ENCODE measurements at places on chromosomes 16 and 17.

GRCh38 chr17:77280304-77281121, 139.7 kb downstream of the SEC14L1 start:
- no peak for DNase-seq

DNA sequence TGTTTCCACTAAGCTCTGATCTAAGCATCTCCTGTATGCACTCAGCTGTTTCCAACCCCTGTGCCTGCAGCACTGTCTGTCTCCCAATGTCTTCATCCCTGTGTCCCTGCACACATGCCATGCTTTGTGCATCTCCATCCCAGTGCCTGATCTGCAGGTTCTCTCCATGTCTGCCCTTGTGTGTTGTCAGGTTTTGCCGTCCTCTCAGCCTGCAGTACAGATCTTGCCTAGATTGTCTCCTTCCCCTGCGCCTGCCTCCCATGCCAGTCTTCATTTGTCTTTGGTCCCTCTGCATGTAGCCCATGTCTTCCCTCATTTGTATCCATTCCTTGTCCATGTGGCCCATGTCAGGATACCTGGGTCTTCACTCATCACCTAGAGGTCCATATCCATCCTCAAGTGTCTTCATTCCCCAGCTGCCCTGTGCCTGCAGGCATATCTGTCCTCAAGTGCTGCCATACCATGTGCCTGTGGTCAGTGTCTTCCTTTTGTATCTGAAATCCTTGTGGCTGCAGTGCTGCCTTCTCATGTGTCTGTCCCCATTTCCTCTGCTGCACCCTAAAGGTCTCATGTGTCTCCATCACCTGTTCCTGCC, 71.5 kb downstream of the TNFRSF13B start:
- DNase-seq = no peak

DNA sequence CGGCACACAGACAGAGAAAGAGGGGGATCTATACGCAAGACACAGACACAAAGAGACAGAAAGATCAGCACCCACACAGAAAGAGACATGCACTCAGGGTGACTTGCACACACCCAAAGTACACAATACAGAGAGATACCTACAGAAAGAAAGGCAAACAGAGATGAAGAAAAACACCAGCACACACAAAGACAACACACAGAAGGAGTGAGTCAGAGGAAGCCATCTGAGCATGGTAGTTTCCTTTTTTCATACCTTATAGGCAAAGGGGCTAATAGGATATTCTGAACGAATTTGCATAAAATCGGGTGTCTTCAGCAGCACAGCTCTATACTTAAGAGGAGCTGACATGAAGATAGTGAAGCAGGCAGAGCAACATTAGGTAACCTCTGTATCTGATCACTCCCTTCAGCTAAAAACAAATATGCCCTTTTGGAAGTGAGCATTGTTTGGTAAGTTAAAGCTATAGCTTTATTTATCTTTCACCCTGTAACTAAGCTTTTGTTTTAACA, 198.6 kb downstream of the AATF start:
- no peak for DNase-seq

- no peak for DNase-seq
Observed at GRCh38 chr17:42985225-42985624, 4.9 kb downstream of the RUNDC1 start.

DNA sequence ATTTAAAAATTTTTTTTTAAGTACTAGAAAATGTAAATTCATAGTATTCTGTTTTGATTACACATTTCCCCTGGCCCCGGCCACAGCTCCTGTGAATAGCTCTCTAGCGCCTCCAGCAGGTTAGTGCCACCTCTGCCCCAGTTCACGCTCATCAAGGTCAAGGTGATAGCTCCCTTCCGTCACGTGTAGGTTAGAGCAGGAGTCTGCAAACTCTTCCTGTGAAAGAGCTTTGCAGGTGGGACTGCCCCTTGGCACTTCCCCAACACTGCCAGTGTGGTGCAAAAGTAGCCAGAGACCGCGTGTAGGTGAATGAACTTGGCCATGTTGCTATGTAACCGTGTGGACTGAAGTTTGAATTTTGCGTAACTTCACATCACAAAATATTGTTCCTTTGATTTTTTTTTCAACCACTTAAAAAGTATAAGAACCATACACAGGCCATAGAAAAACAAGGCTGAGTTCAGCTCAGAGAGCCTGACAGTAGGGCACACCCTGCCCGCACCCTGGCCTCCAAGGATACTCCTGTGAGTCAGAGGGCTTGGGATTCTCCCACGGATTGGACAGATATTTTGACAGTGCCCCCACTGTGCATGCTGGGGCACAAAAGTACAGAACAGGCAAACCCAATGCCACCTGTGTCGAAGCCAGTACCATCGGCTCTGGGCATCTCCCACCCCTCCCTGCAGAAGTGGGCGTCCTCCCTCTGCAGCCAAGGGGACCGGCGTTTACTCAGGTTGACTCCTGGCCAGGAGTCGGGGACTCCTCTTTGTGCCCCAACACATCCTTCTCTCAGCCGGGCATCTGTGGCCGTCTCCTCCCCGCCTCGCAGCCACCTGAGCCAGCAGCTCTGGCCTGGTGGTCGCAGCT, 92.0 kb upstream of the CHMP6 start:
- peak; percentile 62 for DNase-seq

GRCh38 chr17:5485270-5486205, at the start of gene DERL2:
DERL2 (minus strand) TSS chr17:5486178; CDS start chr17:5486161, 17 bp downstream.
- DNase-seq = no peak

GRCh38 chr17:69361156-69361555, 34.2 kb upstream of the ABCA5 start:
- DNase-seq = no peak

GRCh38 chr17:16398270-16399267, 16.8 kb upstream of the TRPV2 start:
- no peak for DNase-seq

DNA sequence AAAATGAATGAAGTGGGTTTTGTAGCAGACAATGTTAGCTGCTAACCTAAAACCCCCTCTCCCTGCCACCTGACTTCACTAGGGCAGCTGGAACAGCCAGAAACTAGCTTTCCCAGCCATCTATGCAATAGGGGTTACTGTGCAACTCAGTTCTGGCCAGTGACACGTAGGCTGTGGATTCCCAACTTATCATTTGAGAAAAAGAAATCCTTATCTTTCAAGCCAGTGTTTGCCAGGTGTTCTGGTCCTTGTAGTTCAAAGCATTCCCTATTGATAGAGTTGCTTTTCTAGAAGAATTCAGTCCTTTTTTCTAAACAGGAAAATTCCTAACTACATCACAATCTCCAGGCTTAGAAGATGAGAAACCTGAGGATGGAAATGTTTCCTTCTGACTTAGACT, 144.5 kb upstream of the ELAC2 start:
- DNase-seq = no peak

GRCh38 chr17:37067555-37068111, 118.9 kb downstream of the AATF start:
- DNase-seq = no peak

GRCh38 chr16:11307639-11308492, 26.7 kb upstream of the PRM1 start:
- no peak for DNase-seq

- DNase-seq = peak; percentile 87
Observed at GRCh38 chr17:58337600-58338453, 9.2 kb upstream of the TSPOAP1 start.

DNA sequence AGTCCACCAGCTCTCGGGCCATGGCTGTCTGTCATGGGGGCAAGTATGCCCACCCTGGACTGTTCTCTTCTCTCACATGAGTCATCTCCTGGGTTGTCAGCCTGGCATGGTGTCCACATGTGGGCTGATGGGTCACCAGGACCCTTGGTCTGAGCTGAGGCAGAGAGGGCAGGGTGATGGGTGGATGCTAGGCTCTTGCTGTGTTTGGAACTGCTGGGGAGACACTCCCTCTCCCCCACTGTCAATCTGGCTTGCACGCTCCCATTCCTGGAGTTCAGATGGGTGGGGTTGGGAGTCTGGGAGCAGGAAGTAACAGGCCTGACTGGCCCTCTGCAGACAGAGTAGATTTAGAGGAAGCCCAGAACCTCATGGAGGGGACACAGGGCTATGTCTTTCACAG, 28.9 kb downstream of the KSR1 start:
- no peak for DNase-seq

- no peak for DNase-seq
Observed at GRCh38 chr16:82031116-82032084, 3.7 kb upstream of the HSD17B2 start.

- peak; percentile 43 for DNase-seq
Observed at GRCh38 chr17:63700528-63701455, 867 bp upstream of the LIMD2 start.

- no peak for DNase-seq
Observed at GRCh38 chr17:27873746-27874145, 19.4 kb downstream of the LYRM9 start.

GRCh38 chr16:88847654-88848053, 9.1 kb downstream of the GALNS start:
- DNase-seq = no peak

DNA sequence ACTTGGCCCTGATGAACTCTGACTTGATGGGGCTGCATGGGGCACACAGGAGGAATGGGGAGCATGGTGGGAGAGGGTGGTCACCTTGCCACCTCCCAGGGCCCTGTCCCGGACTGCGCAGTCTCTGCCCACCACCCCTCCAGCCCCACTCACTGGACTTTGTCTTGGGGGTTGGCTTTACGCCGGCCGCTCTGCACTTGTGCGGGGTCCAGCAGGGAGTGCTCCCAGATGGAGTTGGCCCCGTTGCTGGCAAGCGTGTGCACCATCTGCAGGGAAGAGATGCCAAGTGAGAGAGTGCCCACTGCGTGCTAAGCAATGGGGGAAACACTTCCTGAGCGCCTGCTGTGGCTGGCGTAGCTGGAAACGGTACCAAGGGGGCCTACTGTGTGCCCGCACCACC, 6.7 kb downstream of the GIT1 start:
- DNase-seq = no peak

- no peak for DNase-seq
Observed at GRCh38 chr17:57350266-57350665, 93.9 kb downstream of the MSI2 start.

DNA sequence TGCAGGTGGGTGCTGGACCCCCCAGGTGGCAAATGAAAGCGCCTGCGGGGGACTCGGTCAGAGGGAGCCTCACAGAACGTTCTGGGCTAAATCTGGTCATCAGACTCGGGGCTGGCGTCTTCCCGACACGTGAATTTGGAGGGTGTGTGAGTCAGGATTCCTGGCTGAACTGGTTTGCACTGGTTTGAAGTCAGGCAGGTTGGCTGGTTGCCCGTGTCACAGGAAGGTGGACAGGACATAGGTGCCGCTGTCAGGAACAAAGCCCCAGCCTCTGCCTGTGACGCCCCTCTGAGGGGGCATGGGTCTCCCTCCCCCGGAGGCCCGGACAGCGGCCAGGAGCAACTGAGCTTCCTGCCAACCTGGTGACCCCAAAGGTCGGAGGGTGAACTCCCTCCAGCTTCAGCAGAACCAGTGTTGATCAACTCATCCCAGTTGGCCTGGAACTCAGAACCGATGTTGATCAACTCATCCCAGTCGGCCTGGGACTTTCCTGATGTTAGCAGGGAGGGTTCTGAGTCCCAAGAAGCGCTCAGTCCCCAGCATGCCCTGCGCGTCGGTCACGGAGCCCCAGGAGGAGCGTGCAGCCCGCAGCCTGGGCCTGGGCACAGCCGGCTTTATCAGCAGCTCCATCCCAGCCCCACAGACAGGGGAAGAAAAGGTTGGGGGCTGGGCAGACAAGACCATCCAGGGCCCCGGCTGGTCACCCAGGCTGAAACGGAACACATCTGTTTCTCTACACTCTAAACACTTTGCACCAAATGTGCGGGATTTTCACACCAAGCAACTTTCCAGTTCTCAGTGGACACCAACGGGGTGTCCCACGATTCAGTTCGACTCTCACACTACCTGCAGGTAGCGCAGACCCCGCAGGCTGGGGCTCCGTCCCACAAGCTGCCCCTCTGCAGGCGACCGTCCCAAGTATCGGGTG, 14.4 kb upstream of the METRNL start:
- no peak for DNase-seq

DNA sequence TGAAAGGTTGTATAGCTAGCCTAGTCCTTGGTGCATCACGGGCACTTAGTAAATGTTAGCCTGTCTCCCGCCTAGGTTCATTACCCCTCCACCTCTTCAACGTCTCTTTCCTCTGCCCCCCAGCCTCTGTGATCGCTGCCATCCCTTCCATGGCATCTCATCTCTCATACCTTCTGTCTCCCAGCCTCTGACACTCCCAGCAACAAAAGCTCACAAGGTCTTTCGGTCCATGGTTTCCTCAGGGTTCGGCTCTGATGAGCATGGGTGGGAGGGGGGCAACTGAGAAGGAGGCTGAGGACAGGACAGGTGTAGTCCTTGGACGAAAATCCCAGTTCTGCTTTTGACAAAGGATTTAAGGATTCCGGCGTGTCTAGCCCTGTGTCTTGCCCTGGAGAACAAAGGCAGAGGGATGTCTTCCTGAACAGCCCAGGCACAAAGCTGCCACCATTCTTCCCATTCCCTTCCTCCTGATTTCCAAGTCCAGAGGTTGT, 16.7 kb downstream of the CCR7 start:
- no peak for DNase-seq

GRCh38 chr17:63785556-63785955, 11.6 kb downstream of the DDX42 start:
- DNase-seq = no peak

- DNase-seq = no peak
Observed at GRCh38 chr17:34435182-34435928, 72.3 kb upstream of the CCL1 start.

GRCh38 chr17:63842173-63842539, 329 bp downstream of the SMARCD2 start:
- DNase-seq = peak; percentile 16

GRCh38 chr17:2402544-2402943, 1.7 kb upstream of the MNT start:
- DNase-seq = no peak

DNA sequence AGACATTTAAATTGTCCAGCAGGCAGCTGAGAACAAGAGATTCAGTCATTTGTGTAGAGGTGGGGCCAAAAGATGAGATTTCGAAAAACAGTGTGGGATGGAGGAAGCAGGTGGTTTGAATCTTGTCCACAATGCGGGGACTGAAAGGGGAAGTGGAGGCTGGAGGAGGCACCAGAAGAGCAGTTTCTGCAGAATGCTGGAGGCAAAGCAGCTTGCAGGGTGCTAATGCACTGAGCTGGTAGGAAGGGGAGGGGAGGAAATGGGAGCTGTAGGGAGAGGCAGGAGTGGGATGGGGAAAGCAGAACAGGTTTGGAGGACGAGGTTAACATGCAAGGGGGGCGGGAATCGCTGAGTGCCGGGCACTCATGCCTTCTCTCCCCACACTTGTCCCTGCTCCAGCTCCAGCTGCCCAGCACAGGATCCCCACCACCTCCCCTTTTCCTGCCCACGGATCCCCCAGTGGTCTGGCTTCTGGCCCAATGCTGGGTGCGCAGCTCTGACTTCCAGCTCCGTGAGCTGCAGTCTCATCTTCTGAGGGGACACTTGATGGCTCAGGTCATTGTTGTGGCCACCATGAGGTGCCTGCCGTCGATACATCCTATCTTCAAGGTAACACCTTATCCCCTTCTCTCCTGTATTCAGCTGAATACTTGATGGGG, 9.4 kb downstream of the C17orf100 start:
- no peak for DNase-seq

- peak; percentile 47 for DNase-seq
Observed at GRCh38 chr17:47850692-47851573, at the start of gene SP6. SP6 (minus strand) TSS chr17:47851163; CDS start chr17:47848429, 2,734 bp downstream.

GRCh38 chr17:82414548-82415281, 3.4 kb upstream of the HEXD start:
- peak; percentile 41 for DNase-seq
